ENCODE measurements at places on chromosomes 5 and 9.

DNA sequence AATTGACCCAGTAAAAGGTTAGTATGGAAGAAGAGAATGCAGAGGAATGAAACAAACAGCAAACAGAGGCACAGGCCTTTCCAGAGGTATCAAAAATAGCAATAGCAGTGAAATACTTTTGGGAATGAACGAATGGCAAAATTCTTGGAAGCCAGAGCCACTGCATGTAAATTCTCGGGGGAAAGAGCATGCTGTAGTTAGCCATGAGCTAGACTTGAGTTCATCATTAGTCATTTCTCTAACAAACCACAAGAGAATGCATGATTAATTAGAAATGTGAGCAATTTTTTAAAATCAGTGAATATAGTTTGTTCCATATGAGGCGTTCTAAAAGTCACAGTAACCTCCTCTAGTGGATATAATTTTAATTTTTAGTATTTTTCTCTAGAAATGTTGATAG is 170.3 kb upstream of the PRR16 start:
- DNase-seq, result no peak

- no peak for DNase-seq
These were observed 35.1 kb downstream of the SLIT3 start for GRCh38 chr5:169265888-169266287.

GRCh38 chr9:69945671-69946141 is 97.9 kb upstream of the MAMDC2 start:
- no peak for DNase-seq

DNA sequence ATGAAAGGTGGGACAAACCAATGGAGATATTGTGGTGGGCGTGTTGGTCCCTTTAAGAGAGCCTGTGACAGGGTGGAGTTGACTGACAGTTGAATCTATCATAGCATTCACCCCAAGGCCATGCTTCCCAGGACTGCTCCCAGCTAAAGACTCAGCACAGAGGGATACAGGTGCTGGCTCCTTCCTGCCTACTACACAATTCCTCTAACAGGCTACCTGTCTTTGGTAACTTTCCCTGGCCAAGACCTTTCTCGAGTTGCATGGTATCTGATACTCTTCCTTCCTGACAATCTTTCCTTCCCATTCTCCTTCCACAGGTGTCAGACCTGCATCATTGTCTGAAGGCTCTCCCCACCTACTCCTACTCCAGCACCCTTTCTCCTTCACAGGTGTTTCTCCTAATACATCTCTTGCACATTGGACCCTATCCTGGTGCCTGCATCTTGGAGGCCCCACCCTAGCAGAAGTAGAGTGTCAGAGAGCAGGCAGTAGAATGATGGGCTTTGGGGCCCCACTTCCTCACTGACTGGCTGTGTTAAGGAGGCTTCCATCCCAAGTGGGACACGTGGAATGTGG is 120.7 kb upstream of the ALDH1B1 start:
- no peak for DNase-seq

DNA sequence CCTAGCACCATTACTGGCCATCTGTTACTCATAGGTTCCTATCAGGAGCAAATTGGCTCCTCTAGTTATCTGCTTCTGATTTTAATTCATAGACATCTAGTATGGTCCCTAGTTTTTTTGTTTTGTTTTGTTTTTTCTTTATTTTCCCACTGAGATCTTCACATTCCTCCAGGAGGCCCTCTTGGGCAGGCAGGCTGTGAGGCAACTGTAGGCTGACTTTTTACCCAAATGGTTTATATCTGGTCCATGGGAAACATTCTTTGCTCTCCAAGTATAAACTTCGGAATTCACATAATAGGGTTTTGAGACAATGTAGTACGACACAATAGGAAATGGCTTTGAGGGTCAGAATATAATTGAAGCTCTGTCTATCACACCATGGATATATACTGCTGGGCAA is 250.9 kb upstream of the DAB2 start:
- DNase-seq, result no peak

DNA sequence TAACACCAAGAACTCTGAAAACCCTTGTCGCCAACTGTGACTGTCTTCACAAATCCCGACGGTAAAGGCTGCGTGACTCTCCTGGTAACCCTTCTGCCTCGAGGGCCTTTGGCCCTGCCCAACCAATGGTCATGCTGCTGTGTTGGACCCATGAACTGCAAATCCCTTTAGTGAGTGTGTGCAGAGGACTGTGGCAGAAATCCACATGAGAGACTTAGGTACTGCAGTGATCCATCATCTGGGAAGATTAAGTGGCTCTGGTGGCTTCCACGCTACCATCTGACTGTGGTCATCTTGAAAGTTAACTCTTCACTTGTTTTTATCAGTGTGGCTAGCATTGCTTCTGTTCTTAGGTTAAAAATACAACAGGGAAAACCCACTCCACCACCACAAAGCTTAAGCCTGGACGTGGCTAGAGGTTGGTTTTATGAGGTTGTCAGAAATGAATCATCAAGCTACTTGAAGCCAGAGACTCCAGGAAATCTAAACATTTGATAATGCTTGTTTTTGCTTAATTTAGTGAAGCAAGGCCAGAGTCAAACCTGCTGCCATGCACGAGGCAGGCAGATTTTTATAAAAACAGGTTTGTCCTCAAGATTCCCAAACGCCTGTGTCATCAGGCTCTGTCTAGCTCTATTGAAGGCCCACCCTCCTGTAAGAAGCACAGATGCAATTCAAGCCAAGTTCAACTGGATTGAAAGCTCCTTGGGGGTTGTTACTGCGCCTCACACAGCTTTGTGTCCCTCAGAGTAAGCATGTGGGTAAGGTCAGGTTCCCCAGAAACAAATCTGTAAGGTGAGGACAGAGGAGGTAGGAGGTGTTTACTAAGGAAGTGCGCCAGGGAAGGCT is 52.7 kb upstream of the ERCC6L2 start:
- no peak for DNase-seq

DNA sequence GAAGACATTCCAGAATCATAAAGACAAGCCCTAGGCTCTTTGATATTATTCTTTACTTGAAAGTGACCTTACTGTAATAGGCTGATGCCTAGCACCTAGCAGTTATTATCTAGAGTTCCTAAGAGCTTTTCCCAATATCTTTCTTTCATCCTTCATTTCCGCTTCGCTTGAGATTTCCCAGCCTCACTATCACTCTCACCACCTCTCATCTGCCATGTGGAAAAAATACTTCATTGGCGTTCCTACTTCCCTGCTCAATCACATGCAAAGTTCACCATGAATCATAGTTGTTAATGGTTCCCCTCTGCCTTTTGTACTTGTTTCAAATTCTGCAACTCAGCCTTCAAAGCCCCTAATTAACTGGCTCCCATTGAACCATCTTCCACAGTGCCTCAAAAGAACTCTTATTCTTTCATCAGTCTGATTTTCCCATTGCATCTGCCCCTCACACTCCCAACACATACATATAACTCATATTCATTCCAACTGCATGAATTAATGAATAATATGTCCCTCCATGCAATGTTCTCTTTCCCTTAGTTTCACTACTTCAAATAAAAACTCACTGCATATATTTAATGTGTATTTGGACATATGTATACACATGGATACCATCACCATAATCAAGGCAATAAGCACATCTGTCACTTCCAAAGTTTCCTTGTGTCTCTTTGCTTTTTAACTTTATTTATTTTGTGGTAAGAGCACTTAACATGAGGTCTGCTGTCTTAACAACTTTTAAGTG is 221.6 kb downstream of the PARP8 start:
- DNase-seq, result no peak

GRCh38 chr9:36721846-36722588 is 149.3 kb downstream of the MELK start:
- DNase-seq, result no peak

- no peak for DNase-seq
These were observed 15.1 kb downstream of the GRHPR start for GRCh38 chr9:37437621-37438020.

DNA sequence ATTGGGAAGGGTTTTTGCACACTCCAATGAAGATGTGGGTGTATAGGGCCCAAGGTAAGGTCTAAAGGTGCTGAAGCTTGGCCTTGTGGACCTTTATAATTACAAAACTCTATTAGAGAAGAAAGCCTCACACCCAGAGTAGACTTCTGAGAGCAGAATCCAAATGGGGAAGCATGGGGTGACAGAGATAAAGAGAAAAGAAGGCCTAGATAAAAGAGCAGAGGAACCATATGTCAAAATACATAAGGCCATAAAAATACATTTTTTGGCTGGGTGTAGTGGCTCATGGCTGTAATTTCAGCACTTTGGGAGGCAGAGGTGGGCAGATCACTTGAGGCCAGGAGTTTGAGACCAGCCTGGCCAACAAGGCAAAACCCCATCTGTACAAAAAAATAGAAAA is 27.4 kb upstream of the TCERG1 start:
- no peak for DNase-seq

DNA sequence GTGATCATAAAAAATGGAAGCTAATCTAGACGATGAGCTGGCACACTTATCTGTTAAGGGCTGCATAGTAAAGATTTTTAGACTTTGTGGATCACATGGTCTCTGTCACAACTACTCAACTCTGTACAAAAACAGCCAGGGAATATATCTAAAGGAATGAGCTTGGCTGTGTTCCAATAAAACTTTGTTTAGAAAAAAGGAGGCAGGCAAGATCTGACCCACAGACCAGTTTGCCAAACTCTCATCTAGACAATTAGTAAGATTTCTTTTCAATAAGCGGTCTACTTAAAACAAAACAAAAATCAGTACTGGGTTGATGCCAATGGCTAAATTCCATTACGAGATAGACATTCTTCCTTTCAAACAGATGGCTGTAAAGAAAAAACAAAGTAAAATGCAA is 53.0 kb upstream of the RETREG1 start:
- DNase-seq, result no peak

- no peak for DNase-seq
These were observed 344.2 kb downstream of the ADGRV1 start for GRCh38 chr5:90902651-90903386.

GRCh38 chr5:176628406-176629228 is 1.7 kb downstream of the SNCB start:
- no peak for DNase-seq

DNA sequence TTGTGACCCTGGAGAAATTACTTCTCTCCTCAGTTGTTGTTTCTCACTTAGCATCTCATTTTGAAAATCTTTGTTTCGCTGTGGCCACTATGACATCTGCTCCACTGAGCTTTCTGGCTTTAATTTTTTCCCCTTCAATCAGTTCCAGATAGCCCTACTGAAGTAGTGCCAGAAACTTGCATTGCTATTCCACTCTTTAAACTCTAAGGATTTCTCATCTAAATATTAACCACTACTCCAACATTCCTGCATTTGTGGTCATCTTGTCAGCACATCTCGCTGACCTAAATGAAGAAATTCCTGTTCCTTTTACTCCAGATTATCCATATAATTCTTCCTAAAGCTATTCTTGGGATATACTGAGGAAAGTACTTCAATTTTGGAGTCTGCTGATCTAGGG is 15.3 kb upstream of the NOL6 start:
- no peak for DNase-seq

DNA sequence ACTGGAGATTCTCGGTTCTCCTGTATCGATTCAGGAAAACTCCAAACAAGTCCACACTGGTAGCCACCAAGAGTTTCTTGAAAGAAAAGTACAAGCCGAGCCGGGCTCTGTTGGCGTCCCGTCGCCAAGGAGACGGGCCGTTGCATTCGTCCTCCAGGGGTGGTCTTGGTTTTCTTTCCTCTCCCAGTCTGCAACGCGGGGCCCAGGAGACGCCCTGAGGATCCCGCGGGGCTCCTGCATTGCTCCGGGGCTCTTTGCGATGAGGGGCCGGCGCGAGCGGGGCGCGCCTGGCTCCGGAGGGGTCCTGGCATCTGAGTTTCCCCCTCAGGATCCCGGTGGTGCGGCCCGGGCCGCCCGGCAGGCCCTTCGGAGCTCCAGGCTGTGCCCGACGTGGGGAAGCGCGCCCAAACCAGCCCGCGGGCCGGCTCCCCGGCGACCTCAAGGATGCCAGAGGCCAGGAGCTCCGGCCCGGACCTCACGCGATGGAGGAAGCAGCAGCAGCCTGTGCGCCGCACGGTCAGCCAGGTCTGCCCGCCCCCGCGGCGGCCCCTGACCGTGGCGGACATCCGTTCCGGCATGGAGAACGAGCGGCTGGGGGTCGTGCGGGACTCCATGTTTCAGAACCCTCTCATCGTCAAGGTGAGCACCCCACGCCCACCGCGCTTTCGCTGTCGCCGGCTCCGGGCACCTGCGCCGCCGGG is at the start of gene CFAP77:
Gene CFAP77 (plus strand): TSS at position 384 of the 701 bp plus-strand sequence. CDS start 61 bp downstream, at position 445.
- DNase-seq, result no peak

DNA sequence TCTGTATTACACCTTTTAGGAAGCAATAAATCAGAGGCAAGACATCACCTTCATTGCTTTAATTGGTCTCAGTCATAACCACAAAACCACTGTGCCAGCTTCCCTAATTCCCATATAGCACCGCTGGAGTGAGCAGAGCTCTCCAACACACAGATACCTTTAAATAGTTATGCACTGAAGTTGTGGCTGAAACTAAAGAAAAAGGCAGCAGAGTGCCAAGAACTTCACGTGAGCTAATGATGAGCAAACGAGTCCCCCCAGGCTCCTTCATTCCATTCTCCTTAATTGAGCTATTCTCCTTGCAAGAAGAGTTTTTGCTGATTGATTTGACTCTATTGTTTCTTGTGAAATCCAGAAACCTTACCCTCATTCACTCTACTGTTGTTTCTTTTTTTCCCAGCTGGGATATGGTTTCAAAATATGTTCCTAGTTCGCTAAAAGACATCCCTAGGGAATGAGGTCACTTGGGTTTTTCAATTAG is 501.5 kb downstream of the SPATA31D1 start:
- DNase-seq, result no peak

- no peak for DNase-seq
These were observed 299.4 kb downstream of the COX7C start for GRCh38 chr5:86917117-86917579.

GRCh38 chr5:33758737-33759136 is 133.1 kb downstream of the ADAMTS12 start:
- no peak for DNase-seq

GRCh38 chr5:134055015-134055414 is 50.2 kb upstream of the VDAC1 start:
- no peak for DNase-seq

GRCh38 chr9:1453636-1454035 is 403.5 kb downstream of the DMRT2 start:
- DNase-seq, result no peak

- no peak for DNase-seq
These were observed 2.6 kb downstream of the RAB24 start for GRCh38 chr5:177300951-177301350.

DNA sequence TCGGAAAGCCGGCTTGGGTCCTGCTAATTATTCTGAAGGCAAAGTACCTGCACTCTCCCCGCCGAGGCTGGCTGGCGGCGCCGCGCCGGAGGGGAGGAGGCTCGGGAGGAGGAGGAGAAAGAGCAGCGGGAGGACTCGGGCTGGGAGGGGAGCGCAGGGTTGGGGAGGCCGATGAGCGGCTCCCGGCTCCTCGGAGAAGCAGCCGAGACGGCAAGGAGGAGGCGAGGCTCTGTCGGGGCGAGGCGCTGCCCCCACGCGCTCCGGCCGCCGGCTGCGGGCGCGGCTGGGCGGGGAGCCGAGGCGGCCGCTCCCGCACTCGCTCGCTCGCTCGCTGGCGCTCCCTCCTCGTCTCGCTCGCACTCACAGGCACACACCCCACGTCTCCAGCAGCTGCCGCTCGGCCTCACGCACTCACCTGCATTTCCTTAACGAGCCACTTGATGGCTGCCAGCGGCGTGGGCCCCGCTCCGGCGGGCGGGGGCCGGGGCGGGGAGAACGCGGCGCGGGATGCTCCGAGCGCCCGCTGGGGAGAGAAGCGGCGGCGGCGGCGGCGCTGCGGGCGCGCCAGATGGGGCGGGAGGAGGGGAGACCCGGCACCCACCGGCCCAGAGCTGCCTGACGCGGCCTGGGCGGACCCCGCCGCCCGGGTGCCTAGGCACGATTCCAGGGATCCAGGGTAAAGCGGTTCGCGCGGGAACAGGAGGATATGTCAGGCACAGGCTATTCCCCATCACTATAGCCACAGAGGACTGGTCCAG is at the start of gene PTPRD:
Gene PTPRD (minus strand): TSS at position 362 of the 758 bp plus-strand sequence.
- DNase-seq, result no peak
